ENCODE measurements at places on chromosomes 13 and 19.

- DNase-seq: no peak
Measured at GRCh38 chr19:40801426-40802299, 2.7 kb downstream of the EGLN2 start.

- DNase-seq: no peak
Measured at GRCh38 chr19:55542292-55542855, 3.0 kb downstream of the SBK3 start.

DNA sequence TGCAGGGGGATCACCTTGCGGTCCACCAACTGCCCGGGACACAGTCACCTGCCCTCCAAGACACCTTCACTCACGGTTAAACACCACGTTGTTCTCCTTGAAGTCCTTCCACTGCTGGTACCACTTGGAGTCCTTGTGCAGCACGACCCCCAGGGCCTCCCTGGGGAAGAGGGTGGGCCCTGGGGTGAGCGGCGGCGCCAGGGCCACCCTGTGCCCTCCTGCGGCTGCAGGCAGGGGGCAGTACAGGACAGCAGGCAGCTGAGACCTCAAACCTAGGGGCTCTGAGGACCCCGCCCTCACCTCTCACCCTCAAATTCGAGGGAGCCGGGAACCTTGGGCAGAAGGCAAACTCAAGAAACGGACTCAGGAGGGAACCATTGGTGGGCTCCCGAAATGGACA is 7.5 kb upstream of the CTXN1 start:
- DNase-seq: no peak

DNA sequence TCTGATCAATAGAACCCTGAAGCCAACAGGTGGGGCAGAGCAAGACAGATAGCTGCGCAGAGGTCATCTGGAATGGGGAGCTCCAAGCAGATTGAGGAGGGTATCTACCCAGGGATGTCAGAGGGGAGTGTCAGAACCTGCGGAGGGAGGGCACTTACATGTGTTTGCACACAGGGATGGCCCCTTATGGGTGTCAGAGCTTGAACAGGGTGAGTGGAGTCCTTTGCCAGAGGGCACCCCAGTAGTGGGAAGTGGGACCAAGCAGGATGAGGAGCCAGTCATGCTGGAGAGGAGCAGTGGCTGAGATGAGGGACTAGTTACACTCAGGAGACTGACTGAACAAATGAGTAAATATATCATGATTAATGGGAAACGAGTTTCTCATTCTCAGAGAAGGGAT is 17.0 kb upstream of the SIGLEC14 start:
- DNase-seq: no peak

GRCh38 chr19:48540110-48540509 is 11.9 kb upstream of the SULT2B1 start:
- DNase-seq: no peak

DNA sequence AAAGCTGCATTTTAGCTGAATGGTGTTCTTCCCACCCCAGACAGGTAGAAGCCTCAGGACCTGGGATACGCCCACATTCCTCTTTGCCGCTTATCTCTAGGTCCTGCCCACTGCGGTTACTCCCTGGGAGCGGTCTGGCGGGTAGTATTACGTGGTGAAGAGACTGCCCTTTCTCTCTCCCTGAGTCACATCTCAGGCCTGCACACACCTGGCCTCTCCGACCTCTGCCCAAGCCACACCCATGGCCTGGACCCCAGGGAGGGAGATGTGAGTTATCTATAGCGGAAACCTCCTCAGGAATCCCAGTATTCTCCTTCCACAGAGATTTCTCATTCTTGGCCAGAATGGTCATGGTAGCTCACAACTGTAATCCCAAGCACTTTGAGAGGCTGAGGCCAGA is 17.3 kb downstream of the RHPN2 start:
- no peak for DNase-seq

DNA sequence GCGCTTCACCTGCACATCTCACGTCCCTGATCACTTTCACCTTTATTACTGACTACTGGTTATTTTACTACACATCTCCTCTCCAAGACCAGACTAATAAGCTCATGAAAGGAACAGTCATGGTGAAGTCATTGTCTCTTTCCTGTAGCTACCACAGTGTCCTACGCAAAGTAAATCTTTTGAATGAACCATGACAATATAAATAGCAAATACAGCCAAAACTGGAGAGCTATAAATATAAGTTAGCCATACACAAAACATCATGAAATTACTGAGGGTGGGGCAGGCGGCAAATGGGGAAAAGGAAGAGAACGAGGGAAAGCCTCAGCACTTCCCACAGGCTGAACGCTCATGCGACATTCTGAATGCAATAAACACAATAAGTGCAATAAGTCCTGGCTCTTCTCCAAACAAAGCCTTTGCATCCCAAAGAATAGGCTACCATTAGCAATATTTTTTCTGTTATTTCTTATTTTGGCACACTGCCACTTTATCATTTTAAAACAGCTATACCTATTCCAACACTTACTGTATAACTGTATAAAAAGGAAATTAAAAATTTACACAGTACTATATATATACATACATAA is 62.5 kb downstream of the TUBGCP3 start:
- no peak for DNase-seq

DNA sequence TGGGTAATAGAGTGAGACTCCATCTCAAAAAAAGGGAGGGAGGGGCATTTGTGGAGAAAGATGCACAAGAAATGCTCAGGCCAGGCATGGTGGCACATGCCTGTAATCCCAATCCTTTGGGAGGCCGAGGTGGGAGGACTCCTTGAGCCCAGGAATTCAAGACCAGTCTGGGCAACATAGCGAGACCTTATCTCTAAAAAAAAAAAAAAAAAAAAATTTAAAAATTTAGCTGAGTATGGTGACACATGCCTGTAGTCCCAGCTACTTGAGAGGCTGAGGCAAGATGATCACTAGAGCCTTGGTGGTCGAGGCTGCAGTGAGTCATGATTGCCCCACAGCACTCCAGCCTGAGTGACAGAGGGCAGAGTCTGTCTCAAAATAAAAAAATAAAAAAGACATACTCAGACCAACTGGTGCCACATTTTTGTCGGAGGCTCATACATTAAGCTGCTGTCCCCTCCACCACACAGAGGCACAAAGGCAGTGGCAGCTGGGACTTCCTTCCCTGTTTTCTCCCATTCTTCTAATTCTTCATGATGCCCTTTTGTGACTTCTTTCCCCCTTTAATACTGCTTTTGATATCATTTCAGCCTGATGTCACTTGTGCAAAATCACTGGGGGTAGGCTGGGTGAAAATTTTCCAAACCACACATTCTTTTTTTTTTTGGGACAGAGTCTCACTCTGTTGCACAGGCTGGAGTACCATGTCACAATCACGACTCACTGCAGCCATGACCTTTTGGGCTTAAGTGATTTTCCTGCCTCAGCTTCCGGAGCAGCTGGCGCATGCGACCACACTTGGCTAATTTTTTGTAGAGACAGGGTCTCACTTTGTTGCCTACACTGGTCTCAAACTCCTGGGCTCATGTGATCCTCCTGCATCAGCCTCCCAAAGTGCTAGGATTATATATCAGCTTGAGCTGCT is 26.8 kb upstream of the CXCL17 start:
- no peak for DNase-seq

DNA sequence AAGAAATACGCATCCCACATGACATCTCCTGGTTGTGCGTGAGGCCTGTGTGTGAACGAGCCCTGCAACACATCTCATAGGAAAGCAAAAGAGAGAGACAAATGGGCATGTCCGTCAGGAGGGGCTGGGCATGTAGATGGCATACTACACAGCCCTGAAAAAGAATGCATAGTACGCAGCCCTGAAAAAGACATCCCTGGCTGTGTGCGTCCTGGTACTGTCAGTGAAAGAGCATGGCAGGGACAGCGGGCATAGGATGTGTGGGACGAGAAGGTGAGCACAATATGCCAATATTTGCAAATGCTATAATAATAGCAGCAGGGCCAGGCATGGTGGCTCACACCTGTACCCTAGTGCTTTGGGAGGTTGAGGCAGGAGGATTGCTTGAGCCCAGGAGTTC is 28.6 kb downstream of the PTPRS start:
- no peak for DNase-seq

DNA sequence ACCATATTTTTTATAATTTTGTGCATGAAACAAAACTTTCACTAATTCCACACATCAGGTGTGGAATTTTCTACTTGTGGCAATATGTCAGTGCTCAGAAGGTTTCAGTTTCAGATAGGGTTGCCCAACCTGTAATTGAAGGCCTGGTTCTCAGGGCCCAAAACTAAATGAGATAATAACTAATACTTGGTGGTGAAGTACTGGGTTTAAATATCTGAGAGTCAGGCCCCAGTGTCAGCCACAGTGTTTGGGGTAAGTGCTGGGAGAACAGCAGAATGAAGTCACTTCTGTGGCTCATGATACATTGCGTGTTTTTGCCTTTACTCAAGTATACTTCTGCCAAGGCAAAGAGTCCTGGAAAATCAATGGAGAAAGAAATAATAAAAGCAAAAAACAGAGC is 5.6 kb downstream of the SAFB start:
- DNase-seq: peak; percentile 66

DNA sequence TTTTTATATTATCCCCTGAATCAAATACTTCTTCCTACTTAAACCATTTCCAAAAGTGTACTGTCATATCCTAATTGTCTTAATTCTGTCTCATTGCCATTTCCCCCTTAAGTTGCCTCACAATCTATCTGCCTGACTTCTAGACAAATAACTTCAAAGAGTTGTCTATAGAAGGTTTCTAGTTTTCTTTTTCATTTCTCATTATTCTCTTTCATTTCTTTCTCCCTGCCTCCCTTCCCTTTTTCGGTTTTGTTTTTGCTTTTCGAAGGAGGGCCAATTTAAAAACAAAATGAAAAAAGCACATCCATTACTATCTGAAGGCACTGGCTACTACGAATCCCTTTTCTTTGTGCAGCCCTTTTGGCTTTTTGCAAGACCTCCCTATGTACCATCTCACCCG is 367.2 kb downstream of the DNAJC15 start:
- no peak for DNase-seq

DNA sequence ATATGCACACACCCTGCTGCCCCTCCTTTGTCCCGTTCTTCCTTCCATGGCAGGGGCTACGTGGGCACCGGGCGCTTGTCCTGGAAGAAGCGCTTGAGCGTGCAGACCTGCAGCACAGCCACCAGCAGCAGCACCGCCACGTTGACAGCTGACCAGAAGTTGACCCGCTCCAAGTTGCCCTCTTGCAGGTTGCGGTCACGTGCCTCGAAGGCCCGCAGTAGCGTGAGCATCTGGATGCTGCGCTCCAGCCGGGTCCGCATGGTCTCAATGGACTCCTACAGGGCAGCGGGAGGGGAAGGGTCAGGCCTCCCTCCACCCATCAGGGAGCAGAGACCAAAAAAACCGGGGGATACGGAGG is 3.1 kb downstream of the TMED1 start:
- DNase-seq: no peak

- DNase-seq: no peak
Measured at GRCh38 chr13:72745260-72745659, 17.5 kb downstream of the BORA start.

All from AG20443 (cell line).